Cortex of kidney (tissue), 1 donor: ENCODE measurements at places on chromosomes 1 and 21.

GRCh38 chr21:35090403-35090802, 41.3 kb upstream of the RUNX1 start:
- no peak for DNase-seq

- DNase-seq: no peak
These were observed 160.9 kb downstream of the PTPRU start for GRCh38 chr1:29397256-29397590.

DNA sequence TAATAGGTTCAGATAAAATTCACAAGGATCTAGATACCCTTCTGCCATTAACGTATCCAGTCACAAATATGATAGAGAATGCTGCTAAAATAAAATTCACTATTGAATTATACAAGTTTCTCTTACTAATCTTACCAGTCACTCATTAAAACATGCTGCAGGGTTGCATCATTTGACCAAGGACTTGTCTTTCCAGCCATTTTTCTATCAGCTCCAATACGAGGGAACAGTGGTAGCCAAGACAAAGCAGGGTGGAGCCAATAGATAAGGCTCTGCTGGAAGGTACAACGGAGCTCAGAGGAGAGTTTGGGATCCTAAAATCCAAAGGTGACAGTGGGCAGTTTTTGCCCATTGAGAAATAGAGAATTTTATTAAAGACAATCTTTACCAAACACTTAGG, 4.0 kb downstream of the DONSON start:
- DNase-seq: no peak

DNA sequence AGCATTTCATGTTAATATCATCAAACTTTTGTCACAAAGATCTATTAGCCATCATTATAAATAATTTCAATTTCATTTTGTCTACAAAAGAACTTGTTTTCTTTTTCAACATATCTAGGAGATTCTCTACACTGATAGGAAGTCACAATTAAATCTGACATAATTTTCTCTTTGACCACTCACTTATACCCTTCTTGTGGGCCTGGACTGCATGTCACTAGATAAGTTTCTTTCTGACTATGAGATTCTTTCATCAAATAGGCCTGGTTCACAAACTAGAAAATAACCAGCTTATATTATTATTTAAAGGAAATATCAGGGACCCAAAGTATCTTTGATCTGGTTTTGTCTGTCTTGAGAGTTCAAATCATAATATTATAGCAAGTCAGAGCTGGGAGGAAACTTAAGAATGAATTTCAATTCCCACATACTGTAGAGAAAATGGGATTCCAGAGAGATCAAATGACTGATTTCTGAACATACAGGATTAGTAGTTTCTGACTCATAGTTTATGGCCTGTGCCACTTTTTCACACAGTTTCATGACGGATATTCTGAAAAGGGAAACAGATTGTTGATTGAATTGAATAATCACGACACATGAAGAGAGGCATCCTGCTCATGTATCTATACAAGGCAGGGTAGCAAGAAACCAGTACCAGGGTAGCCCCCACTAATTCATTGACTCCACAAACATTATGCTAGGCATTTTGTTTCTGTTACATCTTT, 355.8 kb downstream of the GPATCH2 start:
- DNase-seq: no peak

DNA sequence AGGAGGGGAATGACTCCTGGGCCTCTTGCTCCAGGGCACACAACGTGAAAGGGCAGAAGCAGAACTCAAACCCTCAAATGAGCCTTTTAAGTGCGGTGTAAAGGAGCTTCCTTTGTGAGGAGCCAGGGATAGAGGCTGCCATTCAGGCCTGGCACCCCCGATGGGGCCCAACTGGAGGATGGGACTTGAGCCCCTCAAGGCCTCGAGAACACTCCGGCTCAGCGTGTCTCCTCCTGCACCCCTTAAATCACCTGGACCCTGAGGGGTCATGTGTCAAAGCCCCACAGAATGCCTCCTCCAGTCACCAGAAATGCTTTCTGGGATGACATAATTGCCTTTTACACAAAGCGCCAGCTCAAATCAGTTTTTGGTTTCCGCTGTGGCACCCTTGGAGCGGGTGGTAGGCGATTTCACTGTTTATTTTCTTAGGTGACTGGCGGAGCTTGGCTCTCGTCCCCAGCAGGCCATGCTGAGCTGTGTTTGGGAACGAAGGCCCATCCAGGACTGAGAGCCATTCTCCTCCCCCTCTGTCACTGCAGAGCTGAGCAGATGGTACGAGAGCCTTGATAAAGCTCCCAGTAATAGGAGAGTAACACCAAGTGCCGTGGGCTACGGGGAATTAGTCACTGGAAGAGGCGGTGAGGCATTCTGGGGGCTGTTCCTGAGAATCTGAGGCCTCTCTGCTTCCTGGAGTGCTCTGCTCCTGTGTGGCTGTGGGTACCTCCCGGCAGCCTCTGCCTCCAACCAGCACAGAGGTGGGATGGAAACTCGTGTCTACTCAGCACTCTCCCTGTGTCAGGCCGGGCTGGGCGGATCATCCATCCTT, 163.0 kb downstream of the GRIK3 start:
- DNase-seq: no peak

DNA sequence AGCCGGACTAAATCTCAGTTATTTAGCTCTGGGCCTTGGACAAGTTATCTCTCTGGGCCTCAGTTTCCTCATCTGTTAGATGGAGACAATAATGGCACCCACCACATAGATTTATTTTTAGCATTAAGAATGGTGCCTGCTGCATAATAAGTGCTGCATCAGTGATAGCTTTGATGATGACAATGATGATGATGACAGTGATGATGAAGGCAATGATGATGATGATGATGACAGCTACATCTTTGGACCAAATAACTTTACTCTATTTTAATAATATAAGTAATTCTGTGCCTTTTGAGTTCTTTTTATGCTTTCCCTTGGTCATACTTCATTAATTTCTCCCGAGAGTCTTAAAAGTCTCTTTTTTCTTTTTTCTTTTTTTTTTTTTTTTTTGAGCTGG, 143.4 kb downstream of the C1orf21 start:
- no peak for DNase-seq

DNA sequence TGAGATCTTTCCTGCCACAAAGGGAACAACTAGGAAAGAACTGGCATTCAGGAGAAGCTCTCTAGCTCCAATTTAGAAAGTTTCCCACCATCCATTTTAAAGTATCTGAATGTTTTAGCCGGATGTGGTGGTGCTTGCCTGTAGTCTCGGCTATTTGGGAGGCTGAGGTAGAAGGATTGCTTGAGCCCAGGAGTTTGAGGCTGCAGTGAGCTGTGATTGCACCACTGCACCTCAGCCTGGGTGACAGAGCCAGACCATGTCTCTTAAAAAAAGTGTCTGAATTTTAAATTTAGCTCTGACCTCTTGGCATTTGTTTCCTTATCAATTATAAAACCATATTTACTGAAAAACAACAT, 67.2 kb downstream of the RPAP2 start:
- DNase-seq: no peak

- DNase-seq: no peak
These were observed 7.3 kb downstream of the SYTL1 start for GRCh38 chr1:27348861-27349783.

- DNase-seq: no peak
These were observed 352.5 kb downstream of the ZNF326 start for GRCh38 chr1:90347366-90347765.

DNA sequence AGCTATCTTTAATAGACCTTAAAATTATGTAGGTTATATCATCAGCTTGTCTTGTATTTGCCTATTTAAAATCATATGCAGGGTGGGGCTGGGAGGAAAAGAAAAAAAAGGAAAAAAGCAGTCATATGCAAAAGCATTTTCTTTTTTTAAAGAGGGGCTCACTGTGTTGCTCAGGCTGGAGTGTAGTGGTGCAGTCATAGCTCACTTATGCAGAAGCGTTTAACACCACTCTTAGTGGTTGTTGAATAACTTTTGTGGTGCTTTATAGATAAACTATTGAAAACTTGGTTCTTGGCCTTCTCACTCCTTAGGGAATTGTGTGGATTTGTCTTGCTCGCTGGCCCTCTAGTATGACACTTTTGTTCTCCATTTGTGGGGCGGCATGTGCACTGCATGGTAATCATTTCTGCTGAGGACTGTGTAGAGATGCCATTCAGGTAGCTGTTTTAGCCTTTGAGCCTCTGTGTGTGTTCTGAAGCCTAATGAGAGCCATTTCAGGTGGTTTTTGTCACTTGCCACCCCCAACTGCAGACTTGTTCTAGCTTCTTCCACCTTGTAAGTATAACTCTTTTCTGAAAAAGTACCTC, 77.8 kb downstream of the KIF1B start:
- no peak for DNase-seq

- DNase-seq: no peak
These were observed 17.1 kb downstream of the TEX35 start for GRCh38 chr1:178530037-178530402.

- DNase-seq: no peak
These were observed 288.1 kb downstream of the DPYD start for GRCh38 chr1:97632776-97633175.

DNA sequence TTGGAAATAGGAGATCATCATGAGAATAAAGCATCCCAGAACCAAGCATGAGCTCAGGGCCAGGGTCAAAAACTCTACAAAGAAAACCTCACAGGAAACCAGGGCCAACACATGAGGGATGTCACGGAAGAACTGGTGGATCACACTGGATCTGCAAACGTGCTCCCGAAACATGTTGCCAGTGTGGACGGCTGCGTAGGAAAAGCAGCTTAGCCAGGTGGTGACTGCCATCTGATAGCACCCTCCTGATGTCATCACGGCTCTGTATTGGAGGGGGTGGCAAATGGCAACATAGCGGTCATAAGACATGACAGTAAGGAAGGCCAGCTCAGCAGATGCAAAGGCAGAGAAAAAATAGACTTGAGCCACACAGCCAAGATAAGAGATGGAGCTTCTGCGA, 20.9 kb downstream of the OR14I1 start:
- DNase-seq: no peak

- DNase-seq: no peak
These were observed 40.6 kb downstream of the AKNAD1 start for GRCh38 chr1:108816049-108816893.

DNA sequence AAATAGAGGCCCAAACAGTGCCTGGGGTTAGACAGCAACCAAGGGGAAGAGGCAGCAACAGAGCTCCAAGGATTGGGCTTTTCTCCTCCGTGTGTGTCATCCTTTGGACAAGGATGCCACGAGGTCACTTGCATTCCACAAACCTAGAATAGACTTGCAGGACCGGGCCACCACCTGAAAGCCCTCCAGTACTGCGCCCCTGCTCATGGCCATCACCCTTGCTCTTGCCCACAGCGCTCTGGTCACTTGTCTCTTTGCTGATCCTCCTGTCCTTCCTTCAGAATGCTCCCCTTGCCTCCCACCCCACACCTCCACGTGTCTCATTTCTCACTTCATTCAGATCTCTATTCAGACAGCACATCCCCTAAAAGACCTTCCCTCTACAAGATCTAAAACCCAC, 247.4 kb downstream of the MATN1 start:
- no peak for DNase-seq

DNA sequence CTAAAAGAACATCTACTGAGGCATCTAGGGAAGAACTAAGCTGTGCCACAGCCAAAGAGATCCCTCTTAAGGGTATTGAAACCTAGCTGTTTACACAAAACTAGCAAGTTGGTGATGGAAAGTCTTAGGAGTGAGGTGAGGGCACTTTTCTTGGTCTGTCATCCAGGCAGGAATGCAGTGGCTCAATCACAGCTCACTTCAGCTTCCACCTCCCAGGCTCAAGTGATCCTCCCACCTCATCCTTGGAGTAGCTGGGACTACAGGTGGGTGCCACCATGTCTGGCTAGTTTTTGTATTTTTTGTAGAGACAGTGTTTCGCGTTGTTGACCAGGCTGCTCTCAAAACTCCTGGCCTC, 2.4 kb downstream of the PLEKHO1 start:
- no peak for DNase-seq

- DNase-seq: no peak
These were observed 12.4 kb downstream of the NRIP1 start for GRCh38 chr21:15052459-15052763.

DNA sequence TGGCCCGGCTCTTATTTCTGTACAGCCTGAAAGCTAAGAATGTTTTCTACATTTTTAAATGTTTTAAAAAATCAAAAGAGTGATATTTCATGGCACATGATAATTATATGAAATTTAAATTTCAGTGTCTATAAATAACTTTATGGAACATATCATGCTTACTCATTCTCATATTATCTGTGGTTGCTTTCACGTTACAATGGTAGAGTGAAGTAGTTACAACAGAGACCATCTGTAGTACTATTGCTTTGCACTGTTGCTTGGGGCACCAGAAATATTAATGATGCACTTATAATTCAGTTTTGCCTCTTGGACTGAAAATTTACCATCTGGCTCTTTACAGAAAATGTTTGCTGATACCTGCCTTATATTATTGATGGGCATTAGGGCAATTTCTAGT, 481.6 kb downstream of the PLPP3 start:
- no peak for DNase-seq

GRCh38 chr1:184615301-184615700, 139.4 kb downstream of the EDEM3 start:
- no peak for DNase-seq

DNA sequence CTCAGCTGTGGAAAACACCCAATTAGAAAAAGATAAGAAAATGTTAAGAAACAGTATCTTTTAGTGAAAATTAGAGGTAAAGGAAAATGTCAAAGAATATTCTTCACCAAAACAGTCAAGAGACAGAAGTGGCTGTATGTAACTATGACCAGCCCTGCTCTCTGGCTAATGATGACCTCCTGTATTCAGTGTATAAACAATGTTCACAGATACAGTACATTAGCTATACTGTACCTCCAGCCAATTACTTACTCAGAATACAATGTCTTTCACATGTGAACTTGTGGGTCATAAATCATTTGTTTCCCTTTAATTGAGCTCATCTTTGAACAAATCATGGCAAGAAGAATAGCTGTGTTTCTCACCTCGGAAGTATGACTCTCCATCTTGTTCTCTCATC, 432.0 kb downstream of the LMO4 start:
- DNase-seq: no peak

DNA sequence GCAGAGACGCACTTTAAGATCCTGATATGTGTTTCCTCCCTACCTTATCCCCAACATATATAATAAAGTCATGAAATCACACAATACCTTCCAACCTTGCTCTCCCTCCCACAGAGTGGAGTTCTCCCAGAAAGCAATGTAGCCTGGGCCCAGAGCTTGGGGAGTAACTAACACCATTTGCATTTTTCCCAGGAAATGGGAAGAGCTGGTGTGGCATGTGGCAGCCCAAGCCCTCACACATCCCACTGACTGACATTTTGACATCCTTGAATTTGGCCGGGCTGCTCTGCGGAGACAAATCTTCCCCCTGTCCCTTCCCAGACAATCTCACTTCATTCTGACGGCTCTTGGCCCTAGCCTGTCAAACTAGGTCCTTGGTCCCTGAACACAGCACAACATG, 37.0 kb upstream of the ATP2B4 start:
- no peak for DNase-seq

DNA sequence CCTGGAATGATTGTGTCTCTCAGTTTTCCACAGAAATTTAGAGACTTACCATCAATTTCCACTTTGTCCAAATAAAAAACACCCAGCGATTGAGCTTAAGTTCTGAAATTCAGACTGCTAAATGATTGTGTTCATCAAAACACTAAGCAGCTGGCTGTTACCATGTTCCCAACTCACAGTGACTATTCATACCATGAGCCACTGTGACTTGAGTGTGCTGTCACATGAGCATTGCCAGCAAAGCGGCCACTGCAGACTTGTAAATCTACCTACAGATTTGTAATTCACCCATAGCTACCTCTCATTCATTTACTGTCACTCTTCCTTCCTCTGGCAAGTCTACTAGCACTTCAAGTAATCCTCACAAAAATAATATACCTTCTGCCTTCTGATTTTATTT, 17.2 kb upstream of the PRKAB2 start:
- no peak for DNase-seq

- DNase-seq: no peak
These were observed 4.1 kb upstream of the TOE1 start for GRCh38 chr1:45335855-45336324.
